Activated T-helper 2 cell treated with anti-CD3 and anti-CD28 coated beads, Interferon-gamma antibody, Interleukin-2, Interleukin-4, amounts not matched to agents 10 μg/mL and 5 μg/mL and 100 μg/mL, durations not matched to agents 14 hours and 24 hours and 36 hours (primary cell): ENCODE measurements at places on chromosomes 1 and 21.

DNA sequence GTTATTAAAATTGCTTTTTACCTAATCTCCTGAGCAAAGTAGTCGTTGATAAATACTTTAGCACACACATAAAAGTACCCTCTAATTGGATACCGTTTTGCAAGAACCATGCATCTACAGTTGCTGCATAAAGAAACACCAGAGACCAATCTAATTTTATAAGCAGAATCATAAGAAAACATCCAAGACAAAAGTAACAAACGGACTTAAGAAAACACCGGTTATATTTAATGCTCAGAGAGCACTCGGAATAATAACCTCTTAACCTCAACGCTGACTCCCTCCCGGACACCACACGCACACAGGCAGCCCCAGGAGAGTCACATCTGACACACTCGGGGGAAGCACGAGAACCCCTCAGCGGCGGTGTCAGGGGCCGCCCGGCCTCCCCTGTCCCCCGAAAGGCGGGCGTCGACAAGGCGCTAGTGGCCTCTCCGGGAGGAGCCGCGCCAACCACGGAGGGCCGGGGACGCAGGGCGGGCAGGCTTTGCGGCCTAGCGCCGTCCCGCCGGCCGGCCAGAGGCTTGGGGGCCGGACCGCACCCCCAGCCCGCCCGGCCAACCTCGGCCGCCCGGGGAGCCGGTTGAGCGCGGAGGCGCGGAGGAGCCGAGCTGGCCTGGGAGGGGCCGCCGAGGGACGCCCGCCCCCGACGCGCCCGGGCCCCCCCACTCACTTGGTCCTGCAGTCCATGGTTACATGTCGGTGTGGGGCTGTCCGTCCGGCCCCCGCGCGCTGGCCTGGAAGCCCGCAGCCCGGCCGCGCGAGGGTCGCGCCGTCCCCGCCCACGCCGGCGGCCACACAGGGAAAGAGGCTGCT is 606 bp downstream of the DENND1B start:
- no peaks in the 10 kb centered on the region for H3K27me3 ChIP-seq
- peak; percentile 43 for DNase-seq
- peak overlapping the region; percentile 86 for H3K27ac ChIP-seq
- H3K4me3 ChIP-seq = peak overlapping the region; percentile 89

DNA sequence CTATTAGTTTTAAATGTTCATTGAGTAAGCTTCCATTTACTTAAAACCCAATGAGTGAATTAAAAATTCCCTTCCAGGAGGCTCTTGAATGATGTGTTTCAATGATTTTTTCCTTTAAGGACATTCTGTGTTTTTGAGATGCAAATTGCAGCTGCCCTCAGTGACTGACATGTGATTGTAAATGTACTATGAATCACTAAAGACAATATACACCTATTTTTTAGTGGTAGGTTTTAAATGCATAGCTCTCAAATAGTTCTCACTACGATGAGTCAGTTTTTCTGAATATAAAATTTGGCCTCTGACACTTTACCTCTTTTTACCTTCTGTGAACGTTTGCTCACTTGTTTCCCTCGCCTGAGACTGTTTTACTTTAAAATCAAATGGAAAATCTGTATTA is 204.7 kb downstream of the BARHL2 start:
- peaks cover 21% of the 10 kb centered on the region for H3K4me1 ChIP-seq
- DNase-seq = no peak
- no peak overlapping the region for H3K27ac ChIP-seq
- no peak overlapping the region for H3K4me3 ChIP-seq
- H3K36me3 ChIP-seq = peaks cover 2% of the 10 kb centered on the region

DNA sequence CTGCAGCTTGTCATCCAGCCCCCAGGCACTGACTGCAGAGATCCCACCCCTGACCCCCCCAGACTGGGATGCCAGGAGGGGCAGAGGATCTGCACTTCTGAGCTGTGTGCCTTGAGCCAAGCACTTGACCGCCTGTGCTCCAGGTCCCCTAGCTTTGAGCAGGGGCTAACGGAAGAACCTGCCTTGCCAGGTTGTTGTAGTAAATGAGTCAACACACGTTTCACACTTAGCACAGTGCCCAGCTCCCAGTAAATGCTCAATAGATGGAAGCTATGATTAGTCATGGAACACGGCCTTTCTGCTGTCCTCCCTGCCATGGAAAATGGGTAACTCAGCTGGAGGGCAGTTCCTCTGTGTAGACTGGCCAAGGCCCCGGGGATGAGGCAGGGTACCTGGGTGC is 24.1 kb downstream of the IFFO2 start:
- peaks cover 77% of the 10 kb centered on the region for H3K4me1 ChIP-seq
- no peaks in the 10 kb centered on the region for H3K36me3 ChIP-seq
- H3K4me3 ChIP-seq = no peak overlapping the region
- H3K27ac ChIP-seq = peak overlapping the region; percentile 42
- no peaks in the 10 kb centered on the region for H3K27me3 ChIP-seq

DNA sequence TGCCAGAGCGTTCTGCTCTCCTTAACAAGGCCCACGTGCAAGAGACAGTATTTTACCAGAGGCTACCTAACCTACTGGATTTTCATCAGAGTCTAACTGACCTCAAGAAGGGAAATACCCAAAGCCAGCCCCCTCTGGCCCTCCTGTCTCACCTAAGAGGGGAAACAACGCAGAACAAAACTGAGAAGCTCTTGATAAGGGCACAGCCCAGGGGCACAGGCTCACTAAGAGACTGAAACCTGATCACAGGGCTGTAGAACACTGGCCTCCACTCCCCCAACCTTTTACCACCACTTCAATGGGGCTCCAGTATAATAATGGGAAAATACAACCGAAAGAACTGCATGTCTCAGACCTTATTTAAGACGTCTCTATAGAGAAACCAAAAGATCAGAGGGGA is 449.5 kb upstream of the CAMK1G start:
- H3K36me3 ChIP-seq = no peaks in the 10 kb centered on the region
- H3K4me3 ChIP-seq = no peak overlapping the region
- no peak overlapping the region for H3K27ac ChIP-seq
- H3K27me3 ChIP-seq = no peaks in the 10 kb centered on the region
- no peaks in the 10 kb centered on the region for H3K4me1 ChIP-seq

GRCh38 chr1:115252585-115252984 is 85.5 kb downstream of the NGF start:
- no peak overlapping the region for H3K27ac ChIP-seq
- H3K27me3 ChIP-seq = peaks cover 2% of the 10 kb centered on the region
- H3K36me3 ChIP-seq = no peaks in the 10 kb centered on the region
- H3K4me1 ChIP-seq = no peaks in the 10 kb centered on the region

- peaks cover 6% of the 10 kb centered on the region for H3K36me3 ChIP-seq
- no peak for DNase-seq
- H3K27ac ChIP-seq = peak overlapping the region; percentile 79
- H3K27me3 ChIP-seq = no peaks in the 10 kb centered on the region
- H3K4me1 ChIP-seq = peaks cover 29% of the 10 kb centered on the region
Measured at GRCh38 chr1:233112186-233113008, 162.0 kb downstream of the NTPCR start.

DNA sequence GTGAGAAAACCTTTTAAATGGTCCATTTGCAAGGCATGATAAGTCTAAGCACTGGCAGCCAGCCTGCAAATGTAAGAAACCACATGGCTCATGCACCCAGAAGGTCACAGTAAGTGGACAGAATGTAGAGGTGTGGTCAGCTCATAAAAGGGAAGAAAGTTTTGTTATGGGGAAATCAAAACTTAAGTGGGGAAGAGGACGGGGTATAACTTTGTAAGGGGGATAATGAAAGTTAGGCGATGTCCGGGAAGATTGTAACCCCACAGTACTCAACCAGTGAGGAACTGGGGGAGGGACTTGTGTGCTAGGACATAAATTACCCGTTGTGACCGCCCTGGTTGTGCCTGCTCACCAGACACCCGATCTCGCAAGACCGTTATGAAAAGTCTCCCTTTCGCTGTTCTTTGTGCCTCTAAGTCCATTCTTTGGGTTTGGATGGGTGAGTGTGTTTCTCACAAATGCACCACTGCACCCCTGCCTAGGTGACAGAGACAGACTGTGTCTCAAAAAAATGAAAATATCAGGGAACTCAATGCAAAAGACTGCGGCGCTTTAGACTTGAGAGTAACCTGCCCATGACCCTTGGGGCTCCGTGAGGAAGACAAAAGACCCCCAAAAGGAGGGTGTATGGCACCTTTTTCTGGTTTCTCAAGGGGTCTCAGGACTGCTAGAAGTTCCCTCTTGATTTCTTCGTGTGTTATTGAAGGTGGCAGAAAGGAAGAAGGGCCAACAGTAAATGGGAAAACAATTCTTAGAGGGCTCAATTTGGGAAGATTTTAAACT is 28.6 kb upstream of the ZNF496 start:
- DNase-seq = no peak
- no peaks in the 10 kb centered on the region for H3K36me3 ChIP-seq
- H3K4me1 ChIP-seq = peaks cover 16% of the 10 kb centered on the region
- H3K4me3 ChIP-seq = no peak overlapping the region
- H3K27me3 ChIP-seq = peaks cover 11% of the 10 kb centered on the region

DNA sequence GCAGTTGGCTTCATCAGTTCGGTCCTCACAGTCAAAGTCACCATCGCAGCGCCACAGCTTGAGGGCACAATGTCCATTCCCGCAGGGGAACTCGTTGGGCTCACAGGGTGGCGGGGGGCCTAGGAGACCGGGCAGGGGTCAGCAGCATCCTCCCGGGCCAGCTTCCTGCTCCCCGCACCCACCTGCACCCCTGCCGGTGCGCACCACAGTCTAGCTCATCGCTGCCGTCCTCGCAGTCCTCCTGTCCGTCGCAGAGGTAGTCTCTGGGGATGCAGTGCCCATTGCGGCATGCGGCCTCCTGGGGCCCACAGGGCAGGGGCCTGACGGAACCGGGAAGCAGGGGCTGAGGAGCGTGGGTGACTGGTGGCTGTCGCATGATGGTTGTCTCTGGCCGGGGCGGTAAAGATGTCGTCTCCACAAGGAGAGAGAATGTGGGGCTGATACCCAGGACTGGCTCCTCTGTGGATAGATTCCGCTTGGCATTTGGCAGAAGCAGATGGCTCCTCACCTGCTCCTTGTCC is 49.8 kb downstream of the HSPG2 start:
- no peaks in the 10 kb centered on the region for H3K27me3 ChIP-seq
- no peak overlapping the region for H3K4me3 ChIP-seq
- no peak overlapping the region for H3K27ac ChIP-seq
- DNase-seq = no peak
- H3K4me1 ChIP-seq = no peaks in the 10 kb centered on the region

- no peaks in the 10 kb centered on the region for H3K4me1 ChIP-seq
- H3K27me3 ChIP-seq = peaks cover 5% of the 10 kb centered on the region
- no peaks in the 10 kb centered on the region for H3K36me3 ChIP-seq
- H3K4me3 ChIP-seq = no peak overlapping the region
- no peak overlapping the region for H3K27ac ChIP-seq
Measured at GRCh38 chr1:36511804-36512798, 29.4 kb upstream of the CSF3R start.

DNA sequence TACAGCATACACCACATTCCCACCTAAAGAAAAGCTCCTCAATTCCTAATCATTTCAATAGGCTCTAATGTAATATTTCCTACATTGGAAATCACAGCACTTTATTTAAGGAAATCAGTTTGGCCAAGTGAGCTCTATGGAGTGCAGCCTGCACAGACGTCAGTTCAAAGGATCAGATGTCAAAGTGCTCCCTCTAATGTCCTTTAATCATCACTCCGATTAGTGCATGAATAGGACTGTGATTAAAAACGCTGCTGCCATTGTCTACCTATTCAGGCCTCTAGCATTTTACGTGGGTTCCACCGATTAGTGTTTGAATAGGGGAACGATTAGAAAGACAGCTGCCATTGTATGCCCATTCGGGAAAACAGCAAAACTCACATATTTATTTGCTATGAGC is 50.2 kb downstream of the DPYD start:
- peaks cover 13% of the 10 kb centered on the region for H3K36me3 ChIP-seq
- H3K4me1 ChIP-seq = peaks cover 2% of the 10 kb centered on the region
- H3K4me3 ChIP-seq = no peak overlapping the region
- no peak overlapping the region for H3K27ac ChIP-seq
- no peak for DNase-seq

DNA sequence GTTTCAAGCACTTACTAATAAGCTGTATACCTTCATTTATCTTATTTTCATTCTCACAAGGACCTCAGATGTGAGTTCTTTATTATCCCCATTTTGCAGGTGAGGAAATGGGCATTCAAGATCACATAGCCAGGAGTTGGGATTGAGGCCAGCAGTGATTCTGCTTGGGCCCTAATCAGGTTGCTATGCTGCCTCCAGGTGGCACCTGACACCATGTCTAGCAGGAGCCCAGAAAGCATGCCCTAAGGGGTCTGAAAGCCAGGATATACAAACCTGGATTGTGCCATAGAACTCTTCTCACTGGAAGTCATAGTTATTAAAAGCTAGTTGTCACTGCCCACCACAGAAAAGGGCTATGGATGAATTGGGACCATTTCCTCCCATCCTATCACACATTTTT is 61.1 kb downstream of the FYB2 start:
- H3K4me1 ChIP-seq = no peaks in the 10 kb centered on the region
- no peak overlapping the region for H3K27ac ChIP-seq
- H3K36me3 ChIP-seq = no peaks in the 10 kb centered on the region
- no peak overlapping the region for H3K4me3 ChIP-seq
- H3K27me3 ChIP-seq = no peaks in the 10 kb centered on the region
- no peak for DNase-seq

DNA sequence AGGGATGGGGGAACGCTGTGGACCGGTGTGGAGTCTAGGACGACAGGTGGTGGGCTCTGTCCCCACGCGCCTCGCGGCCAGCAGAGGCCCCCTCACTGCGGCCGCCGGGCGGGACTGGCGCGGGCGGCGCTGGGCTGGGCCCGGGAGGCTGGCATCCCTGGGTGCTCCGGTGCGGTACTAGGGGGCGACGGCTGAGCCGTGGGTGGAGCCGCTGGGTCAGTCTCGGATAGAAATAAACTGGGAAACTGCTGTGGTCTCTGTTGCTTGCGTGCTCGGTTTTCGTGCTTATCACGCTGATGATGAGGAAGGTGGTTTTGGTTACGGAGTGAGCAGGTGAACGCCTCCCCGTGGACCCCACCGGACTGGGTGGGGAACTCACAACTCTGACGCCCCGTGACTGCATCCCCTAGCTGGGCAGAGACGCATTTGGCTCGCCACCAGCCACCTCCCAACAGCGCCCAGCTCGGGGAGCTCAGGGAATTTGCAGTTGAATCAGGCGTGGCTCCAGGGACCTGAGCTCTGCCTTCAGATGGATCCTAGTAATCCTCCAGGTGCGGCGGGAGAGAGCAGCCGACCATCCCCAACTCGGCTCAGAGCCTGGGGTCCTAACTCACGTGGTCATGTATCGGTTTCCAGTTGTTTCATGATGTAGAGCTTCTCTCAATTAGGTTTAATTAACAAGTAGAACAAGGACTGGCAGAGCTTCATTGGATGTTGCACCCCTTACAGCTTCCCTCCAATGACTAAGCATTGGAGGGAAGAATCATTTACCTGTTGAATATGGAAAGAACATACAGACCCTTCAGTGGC is 32.1 kb downstream of the HSD17B7 start:
- H3K4me3 ChIP-seq = peak overlapping the region; percentile 66
- DNase-seq = no peak
- H3K27ac ChIP-seq = no peak overlapping the region
- peaks cover 29% of the 10 kb centered on the region for H3K27me3 ChIP-seq

- no peak overlapping the region for H3K27ac ChIP-seq
Measured at GRCh38 chr1:32380057-32380456, 14.2 kb downstream of the BSDC1 start.
